ENCODE measurements at places on chromosomes 2 and 18.
A peak's percentile ranks its signal among the peaks of the same experiment; 100 is the strongest.

- peak; percentile 56 for DNase-seq
These were observed 76.3 kb downstream of the DYNC1I2 start for GRCh38 chr2:171763602-171764001.

DNA sequence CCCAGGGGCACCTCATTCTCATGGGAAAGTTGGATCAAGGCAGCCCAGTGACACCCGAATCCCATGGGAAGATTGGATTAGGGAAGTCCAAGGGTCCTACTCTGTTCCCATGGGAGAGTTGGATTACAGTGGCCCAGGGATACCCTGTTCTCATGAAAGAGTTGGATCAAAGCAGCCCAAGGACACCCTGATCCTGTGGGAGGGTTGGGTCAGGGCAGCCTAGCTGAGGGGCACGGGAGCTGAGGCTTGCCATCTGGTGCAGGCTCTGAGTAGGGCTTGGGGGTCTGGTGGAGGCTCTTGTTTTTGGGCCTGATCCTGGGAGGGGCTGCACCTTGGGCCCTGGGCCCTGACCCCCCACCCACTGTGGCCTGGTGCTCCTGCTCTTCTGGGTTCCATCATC lies 87.1 kb downstream of the ACKR3 start:
- no peak for DNase-seq

GRCh38 chr2:29165362-29166241 lies 50.4 kb downstream of the CLIP4 start:
- no peak for DNase-seq

DNA sequence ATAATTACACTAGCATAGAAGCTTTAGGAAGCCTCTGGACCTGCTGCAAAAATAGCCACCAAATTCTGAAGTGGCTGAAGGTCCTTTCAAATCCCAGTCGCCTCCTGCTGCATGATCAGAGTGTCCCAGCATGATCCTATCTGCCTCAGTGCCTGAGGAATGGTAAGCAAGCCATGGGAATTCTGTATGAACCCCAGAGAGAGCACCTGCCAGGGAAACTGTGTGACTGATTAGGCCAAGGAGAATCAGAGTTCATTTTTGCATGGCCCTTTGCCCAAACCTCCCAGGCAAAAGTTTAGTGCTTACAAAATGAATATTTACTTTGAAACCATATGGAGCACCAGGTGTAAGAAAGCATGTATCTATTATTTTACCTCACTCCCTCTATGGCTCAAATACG lies 221.4 kb downstream of the ARL4C start:
- DNase-seq, result no peak

- no peak for DNase-seq
These were observed 7.2 kb upstream of the LAMA3 start for GRCh38 chr18:23682045-23682444.

DNA sequence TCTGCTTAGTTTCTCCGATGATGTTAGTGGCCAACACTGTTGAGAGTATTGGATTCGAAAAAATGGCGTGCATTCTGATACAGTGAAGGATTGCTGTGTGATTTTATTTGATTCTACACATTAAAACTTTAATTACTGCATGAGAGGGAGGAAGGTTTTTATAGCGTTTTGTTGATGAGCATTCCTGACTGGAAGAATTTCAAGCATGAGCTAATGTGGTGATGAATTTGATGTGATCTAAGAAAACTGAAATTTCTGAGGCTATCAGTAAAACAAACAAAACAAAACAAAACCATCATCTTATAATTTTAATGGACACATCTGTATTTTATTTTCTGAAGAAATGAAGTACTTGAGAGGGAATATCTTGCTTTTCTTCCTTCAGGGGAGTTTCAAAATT lies 59.6 kb downstream of the ITGB6 start:
- DNase-seq, result no peak

DNA sequence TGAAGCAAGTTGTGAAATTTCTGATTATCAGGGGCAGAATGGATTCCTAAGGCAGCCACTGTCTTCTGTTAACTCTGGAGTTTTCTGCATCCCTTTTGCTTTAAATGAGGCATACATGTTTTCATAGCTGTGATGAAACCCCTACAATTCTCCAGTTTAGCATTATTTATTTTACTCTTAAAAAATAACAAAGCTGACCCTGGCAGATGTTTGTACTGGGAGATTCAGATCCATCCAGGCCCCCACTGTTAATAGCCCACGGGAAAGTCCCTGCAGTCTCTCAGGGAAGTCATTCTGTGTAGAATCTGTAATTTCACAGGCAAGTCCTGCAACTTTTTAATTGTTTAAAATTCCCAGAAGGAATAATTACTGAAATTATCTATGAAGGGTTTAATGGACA lies 353 bp upstream of the SULT1C4 start:
- no peak for DNase-seq

DNA sequence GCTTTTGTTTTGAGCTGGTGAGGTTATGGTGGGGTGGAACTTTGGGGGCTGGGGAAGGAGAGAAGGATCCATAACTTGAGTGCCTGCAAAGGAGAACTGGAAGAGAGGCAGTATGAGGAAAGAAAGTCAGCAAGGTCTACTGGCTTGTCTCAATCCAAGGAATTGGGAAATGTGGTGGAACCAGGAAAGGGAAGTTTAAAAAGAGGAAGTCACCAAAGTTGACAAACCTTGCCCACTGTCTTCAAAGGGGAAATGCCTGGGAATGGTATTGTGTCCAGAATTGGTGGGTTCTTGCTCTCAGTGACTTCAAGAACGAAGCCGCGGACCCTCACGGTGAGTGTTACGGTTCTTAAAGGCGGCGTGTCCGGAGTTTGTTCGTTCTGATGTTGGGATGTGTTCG lies 304.1 kb upstream of the FAM98A start:
- DNase-seq, result no peak

GRCh38 chr2:233830111-233830802 lies 24.1 kb downstream of the HJURP start:
- no peak for DNase-seq

Measured in COLO829 (cell line).